ENCODE measurements at places on chromosomes 6 and 20.

- DNase-seq, result no peak
These were observed 396.7 kb downstream of the SYNE1 start for GRCh38 chr6:152240436-152240835.

DNA sequence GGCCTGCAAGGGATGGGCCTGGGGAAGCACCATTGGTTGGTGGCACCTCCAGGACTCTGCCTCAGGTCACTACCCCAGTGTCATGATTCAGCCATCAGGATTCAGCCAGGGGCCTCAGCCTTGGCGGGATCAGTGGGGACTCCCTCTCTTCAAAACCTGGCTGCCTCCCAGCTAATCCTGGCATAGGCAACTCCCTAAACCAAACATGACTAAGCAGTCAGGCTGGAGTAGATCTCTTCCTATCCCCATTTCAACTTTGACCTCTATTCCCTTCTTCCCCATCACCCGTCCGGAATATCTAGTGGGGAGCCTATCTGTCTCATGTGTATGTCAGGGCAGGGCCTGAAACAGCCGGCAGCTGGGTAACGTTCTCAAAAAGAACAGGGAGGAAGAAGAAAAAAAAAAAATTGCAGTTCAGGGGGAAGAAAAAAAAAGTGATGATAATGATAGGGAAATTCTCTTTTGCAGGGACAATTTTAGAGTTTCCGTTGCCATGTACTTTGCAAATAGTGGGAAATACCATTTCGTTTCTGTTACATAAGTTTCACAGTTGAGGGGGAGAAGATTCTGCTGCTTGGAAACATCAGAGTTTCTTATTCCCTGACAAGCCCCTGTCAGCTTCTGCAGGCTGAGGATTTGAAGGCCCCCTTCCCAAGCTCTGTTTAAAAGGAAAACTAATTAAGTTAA lies 4.1 kb upstream of the PREX1 start:
- no peak for DNase-seq

DNA sequence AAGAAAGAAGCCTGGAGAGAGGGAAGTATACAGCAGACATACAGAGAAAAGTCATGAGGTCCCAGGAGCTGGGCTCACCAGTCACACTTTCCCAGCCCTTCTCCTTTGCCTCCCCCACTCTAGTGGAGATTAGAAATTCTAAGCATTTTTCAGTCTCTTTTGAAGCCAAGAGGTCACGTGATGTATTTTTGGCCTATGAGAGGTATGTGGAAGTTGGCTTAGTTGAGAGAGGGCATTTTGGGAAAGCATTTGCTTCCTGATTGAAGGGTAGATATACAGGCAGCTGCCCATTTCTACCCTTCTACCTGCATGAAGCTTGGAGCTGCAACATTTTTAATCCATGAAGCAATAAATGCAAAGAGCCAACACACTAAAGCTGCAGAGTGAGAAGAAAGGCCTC lies 106.0 kb upstream of the TNFAIP3 start:
- no peak for DNase-seq

DNA sequence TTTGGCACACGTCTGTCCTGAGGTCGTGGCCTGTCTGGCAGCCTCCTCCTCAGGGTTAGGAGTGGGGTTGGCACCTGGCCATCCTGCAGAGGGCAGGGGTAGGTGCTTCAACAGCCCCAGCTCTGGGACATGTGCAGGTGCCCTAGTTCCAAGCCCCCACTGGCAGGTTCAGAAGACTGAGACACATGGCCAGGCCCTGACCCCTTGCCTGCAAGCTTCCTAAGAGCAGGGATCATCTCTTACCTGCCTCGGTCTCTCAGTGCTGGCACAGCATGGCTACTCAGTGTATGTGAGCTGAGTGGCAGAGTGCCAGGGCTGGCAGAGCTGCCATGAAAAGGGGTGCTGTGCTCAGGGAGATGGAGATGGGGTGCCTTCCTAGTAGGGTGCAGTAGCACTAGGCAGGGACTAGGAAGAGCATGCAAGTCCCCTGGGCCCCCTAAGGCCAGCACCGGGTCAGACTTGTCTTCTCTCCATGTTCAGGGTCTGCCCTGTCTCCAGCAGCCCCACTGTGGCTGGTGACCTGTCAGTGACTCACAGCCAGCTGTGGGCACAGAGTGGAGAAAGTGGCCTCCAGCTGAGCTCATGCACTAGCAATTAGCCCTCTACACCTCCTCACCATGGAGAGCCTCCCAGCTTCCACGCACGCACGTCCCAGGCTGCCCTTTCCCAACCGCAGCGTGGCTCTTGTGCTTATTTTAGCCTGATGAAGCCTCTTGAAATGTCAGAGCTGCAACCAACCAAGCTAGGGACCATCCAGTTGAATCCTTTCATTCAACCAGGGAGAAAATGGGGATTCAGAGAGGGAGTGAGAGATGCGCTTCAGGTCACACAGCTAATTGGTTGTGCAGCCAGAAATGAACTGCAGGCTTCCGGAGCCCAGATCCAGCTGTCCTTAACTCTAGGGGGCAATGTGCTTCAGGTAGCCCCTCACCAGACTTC lies 116.6 kb downstream of the MRPL14 start:
- peak; percentile 72 for DNase-seq

GRCh38 chr20:10618611-10619245 lies 55.1 kb downstream of the JAG1 start:
- DNase-seq, result no peak

DNA sequence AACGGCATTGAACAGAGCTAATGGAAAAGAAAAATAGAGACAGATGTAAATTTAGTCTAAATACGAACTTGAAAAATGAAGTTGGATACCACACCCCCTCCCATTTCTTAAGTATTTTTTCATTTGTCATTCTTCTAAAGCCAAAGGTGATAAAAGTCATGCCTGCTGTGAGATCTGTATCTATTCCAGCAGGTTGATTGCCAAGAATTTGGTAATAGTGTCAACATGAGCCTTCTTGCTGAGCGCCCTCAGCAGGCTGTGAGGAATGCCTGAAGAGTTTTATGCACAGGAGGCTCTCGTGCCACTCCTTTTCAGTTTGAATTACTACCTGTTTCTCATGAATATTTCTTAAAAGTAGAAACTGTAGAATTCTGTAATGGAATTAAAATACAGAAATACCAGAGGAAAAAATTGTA lies 165.4 kb downstream of the QKI start:
- DNase-seq, result no peak

GRCh38 chr6:163726037-163726695 lies 311.6 kb downstream of the QKI start:
- DNase-seq, result no peak

DNA sequence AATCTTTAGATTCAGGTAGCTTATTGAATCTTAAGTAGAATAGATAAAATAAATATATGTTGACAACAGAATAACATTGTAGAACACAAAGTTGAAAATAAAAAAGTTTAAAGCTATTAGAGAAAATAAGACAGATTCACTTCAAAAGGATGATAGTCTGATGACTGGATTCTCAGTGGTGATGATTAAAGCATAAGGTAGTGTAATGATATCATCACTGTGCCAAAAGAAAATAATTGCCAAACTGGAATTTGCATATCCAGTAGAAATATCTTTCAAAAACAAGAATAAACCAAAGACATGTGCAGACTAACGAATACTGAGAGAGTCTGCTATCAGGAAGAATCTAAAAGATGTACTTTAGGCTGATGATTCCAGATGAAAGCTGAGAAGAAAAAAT lies 30.2 kb downstream of the ENPP1 start:
- no peak for DNase-seq

DNA sequence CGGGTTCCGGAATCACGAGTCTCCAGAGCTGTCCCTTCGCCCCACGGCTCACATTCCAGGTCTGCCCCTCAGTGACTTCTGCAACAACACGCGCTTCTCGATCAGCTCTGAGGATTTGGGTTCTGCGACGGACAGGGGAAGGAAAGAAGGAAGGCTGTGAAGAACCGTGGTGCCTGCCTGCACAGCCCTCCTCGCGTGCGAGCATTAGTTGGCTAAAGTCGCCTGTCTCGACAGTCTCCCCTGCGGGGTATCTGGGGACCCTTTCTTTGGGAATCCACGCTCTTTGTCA lies 23.1 kb downstream of the VPS52 start:
- no peak for DNase-seq

- no peak for DNase-seq
These were observed 22.0 kb upstream of the BMP5 start for GRCh38 chr6:55897346-55897745.

DNA sequence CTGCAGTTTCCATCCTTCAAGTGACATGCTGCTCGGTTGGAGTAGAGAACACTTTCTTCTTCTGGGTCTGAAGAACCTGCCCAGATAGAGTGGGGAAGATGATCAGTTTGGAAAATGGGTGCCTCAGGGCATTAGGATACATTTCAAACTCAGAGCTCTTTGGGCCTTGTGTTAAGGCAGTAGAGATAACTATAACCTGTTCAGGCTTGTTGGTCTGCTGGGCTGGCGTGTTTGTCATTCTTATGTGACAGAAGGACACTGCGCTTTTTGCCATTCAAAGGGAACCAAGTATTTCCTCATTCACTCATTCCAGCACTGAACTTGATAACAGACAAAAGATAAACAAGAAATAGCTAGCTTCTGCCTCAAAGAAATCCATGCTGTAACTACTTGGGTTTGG lies 3.8 kb downstream of the TOMM34 start:
- no peak for DNase-seq

GRCh38 chr20:47795214-47795907 lies 10.1 kb upstream of the SULF2 start:
- no peak for DNase-seq

Data from kidney capillary endothelial cell (primary cell).